ENCODE measurements at places on chromosomes 7 and 10. TPM values are rescaled to one million over a fixed set of nuclear protein-coding genes. Genes with fewer than 3 reads are reported as not detected.

DNA sequence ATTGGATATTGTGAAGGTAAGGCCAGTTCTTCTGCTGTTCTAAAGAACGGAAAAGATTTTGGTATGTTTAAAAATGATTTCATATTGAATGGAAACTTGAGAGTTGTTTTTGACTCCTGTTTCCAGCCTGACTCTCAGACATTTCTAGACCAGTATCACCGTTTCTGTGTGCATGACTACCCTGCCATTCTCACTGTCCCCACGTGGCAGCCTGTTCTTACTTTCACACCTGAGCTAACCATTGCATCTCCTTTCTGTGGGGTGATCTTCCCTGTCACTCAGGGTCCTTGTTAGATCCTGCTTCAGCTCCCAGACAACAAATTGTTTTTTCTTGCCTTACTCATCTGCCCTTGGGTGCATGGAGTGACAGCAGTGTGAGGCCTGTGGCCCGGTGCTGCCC, 38.9 kb downstream of the GLRX3 start:
- DNase-seq: no peak

The ATP6V1F gene
- 83.7 TPM for total RNA-seq

The OLAH gene
- total RNA-seq: 0.67 TPM

The CYP2E1 gene
- total RNA-seq: 0.17 TPM

The SEC31B gene
- total RNA-seq: 4.7 TPM

- DNase-seq: peak; percentile 74
Measured at GRCh38 chr7:19957664-19958063, 184.2 kb upstream of the TMEM196 start.

The MBL2 gene
- total RNA-seq: not detected

DNA sequence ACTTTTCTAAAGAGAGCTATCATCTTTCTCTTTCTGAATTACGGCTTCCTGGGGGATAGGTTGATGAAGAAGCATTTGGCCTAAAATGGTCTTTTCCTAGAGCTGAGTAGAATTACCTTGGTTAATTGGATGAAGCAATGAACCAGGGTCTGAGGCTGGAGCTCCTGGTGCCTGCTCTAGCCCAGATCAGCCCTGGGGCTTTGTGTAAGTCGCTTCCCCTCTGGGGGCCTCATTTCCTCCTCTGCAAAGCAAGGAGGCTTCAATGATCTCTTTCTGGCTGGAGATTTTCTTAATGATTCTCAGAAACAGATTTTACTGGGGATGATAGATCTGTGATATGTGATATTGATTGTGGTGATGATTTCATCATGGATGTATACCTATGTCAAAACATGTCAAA, 3.5 kb upstream of the CPA2 start:
- DNase-seq: no peak

GRCh38 chr7:2814946-2815874, 28.9 kb downstream of the GNA12 start:
- no peak for DNase-seq

DNA sequence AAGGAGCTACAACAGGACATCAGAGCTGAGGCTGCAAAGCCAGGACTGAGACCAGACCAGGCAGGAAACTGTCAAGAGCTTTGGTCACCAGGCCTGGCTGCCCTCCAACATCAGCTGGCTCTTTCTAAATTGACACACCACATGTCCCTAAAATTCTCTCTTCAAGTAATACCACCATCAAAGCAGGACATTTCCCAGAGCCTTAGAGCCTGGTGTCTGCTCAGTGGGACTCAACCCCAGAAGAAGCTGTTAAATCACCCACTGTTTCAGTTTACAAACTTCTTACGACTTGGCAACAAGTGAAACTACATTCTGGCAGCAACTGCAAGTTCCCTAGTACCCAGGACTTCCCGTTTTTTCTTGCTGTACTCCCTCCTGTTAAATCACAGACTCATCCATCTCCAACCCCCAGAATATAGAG, 3.8 kb upstream of the IL6 start:
- no peak for DNase-seq

DNA sequence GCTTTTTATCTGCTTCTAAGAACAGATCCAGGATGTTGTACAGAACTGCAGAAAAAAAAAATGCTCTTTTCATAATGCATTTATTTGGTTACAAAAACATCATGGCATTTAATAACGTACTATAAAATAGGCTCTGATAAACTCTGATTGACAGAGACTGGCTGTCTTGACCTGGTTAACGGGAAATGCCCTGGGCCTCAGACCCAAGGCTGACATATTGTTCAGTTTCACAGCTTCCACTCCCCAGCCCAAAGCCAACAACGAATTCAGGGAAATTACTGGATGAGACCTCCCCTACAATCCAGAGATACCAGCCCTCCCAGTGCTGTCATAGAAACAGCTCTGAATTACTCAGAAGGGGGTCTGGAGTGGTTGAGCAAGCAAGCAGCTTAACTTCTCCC, 260.1 kb downstream of the CREB5 start:
- DNase-seq: no peak

GRCh38 chr7:82175319-82175718, 268.3 kb downstream of the CACNA2D1 start:
- DNase-seq: no peak

The ERVW-1 gene
- total RNA-seq: not detected

DNA sequence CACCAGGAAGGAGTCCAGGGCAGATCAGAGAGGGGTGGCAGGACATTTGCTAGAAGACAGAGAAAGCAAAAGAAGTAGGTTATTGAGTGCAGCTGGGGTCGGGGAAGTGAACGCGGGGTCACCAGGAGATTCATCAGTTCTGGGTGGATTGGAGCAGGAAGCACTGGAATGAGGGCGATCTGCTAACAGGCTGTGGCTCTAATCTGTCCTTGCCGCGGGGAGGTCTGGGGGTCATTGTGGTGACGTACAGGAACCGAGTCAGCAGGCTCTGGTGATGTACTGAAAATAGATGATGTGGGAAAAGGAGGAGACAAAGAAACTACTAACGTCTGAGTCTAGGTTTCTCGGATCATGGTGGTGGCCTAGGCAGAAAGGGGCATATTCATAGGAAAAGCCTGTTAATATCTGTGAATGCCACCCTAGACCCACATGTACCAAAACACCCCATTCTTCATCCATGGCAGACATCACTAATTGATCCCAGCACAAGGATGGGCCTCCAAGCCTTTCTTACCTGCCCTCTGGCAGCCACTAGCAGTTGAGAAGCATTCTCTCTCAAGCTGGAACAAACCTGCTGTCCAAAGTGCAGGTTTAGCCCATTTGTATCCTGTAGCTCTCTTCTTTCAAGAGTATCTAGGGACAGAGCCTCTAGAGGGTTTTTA, 134.5 kb downstream of the C10orf105 start:
- no peak for DNase-seq

The MRC1 gene
- not detected for total RNA-seq

The LIPF gene
- total RNA-seq: not detected

DNA sequence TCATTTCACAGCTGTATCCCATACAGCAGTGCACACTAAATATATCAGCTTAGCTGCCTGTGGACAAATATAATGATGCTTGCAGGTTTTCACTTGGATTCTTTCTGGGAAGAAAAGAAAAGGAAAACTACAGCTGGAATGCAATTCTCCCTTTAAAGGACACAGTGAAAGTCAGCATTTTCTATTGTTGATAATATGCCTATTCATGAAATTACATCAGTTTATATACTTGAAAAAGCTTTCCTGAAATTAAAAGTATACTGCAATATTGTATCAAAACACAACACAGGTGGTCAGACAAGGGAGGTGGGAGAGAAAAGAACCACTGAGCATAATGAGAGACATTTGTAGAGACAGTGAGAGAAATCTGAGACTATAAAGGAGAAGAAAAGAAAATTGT, 20.3 kb downstream of the THSD7A start:
- no peak for DNase-seq

DNA sequence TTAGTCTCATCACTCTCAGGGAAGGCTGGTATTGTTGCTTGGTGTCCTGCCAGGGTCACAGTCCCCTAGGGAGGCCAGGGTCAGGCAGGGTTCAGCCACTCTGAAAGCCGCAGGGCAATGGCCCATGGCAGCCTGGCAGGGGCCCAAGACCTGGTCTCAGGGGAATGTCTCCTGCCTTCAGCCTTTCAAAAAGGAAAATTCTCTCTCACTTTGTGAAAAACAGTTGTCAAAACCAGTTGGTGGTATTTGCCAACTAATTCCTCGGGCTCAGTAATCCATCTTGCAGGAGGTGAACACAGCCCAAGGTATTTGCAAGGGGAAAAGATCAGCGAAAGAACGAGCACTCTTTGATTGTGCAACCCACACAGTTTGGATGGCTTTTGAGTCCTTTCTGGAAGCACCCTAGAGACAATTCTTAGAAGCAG, 101.5 kb downstream of the JCAD start:
- DNase-seq: no peak

The HPSE2 gene
- not detected for total RNA-seq

DNA sequence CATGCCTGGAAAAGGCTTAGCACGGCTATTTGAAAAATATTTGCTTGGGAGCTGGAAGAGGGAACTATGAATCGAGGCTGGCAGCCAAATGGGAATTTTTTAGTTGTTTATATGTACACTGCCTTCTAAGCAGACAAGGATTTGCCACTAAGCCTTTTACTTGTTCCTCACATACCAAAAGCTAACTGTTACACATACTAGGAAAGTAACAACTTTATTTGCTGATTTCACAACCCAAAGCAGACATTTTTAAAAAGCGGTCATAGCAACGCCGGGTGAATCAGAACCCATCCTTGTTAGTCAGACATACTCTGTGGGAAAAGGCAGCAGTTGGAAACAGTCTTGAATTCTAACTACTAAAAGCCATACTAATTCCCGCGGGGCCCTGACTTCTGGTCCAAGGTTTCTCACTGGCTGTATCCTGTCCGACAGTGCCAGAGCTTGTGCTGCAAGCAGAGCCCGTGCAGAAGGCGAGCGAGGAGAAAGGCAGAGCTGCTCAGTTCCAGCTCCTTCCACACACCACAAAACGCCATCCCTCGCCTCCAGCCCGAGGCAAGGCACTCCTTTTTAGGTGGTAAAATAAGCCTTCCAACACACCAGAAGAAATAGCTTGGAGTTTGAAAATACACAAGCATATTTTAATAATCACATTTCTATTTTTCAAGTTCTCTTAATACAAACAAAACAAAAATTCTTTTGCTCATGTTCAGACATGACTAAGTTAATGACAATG, 89.2 kb downstream of the RNF216 start:
- DNase-seq: peak; percentile 93

GRCh38 chr10:69044546-69044945, 43.4 kb upstream of the SRGN start:
- DNase-seq: no peak

- no peak for DNase-seq
Measured at GRCh38 chr7:84162125-84162524, 32.5 kb downstream of the SEMA3A start.

DNA sequence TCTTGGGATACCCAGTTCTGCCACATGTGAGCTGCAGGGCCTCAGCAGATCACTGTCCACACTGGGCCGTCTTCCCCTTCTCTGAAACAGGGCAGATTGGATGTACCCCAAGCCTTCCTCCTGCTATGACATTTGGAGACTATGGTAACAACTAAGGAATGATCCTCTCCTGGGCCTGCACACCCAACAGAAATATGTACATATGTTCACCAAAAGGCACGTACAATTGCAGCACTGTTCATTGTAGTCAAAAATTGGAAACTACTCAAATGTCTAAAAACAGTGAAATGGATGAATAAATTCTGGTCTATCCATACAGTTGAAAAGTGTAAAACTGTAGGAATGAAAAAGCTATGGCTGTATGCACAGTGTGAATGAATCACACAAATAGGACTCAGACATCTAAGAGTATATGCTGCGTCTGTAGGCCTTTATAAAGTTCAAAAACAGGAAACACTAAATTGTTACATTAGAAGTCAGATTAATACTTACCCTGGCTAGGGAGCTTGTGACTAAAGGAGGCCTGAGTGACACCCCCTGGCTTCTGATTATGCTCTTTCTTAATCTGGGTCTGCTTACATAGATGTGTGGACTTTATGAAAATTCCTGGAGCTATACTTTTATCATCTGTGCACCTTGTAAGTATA, 16.1 kb upstream of the XPNPEP1 start:
- no peak for DNase-seq

- DNase-seq: no peak
Measured at GRCh38 chr10:16001581-16001980, 141.3 kb upstream of the MINDY3 start.

- no peak for DNase-seq
Measured at GRCh38 chr10:77915319-77916105, 11.0 kb downstream of the DLG5 start.

The POP7 gene
- total RNA-seq: 52.2 TPM

The SLC29A3 gene
- total RNA-seq: 3.5 TPM

DNA sequence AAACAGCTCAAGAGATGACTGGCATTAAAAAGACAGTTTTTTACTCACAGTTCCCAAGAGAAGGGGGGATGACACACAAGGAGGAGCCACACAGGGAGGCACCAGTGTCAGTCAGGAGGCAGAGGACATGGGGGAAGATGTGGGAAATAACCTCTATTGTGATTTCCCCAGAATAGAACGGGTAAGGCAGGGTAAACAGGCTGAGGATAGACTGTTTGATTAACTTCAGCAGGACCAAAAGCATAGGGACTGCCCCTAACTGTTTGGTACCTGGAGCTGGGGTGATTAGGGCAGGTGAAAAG, 60.7 kb downstream of the RAPGEF5 start:
- DNase-seq: peak; percentile 1

- no peak for DNase-seq
Measured at GRCh38 chr7:44976040-44976745, 2.6 kb downstream of the MYO1G start.

DNA sequence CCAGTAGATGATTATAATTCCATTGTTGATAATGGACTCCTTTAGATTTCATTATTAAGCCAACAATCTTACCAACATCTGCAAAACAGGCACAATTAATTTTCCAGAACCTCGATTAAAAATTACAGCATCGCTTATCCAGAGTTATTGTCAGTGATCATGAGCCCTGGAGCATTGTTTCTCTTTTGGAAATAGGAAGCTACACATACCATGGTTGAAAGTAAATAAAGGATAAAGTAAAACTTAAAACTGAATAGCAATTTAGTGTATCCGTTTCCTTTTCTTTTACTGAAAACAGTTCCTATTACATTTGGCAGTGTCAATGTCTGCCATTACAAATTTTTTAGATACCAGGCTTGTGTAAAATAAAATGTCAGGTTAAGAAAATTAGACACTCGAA, 9.9 kb upstream of the HOXA2 start:
- peak; percentile 32 for DNase-seq

All from mammary epithelial cell (primary cell).